Hematopoietic multipotent progenitor cell treated with erythropoietin and hydrocortisone succinate and interleukin-3 and kit ligand, for 15 days (in vitro differentiated cells): ENCODE measurements at places on chromosomes 1 and 21.

GRCh38 chr1:84116558-84116957 is 27.5 kb upstream of the PRKACB start:
- DNase-seq: no peak

DNA sequence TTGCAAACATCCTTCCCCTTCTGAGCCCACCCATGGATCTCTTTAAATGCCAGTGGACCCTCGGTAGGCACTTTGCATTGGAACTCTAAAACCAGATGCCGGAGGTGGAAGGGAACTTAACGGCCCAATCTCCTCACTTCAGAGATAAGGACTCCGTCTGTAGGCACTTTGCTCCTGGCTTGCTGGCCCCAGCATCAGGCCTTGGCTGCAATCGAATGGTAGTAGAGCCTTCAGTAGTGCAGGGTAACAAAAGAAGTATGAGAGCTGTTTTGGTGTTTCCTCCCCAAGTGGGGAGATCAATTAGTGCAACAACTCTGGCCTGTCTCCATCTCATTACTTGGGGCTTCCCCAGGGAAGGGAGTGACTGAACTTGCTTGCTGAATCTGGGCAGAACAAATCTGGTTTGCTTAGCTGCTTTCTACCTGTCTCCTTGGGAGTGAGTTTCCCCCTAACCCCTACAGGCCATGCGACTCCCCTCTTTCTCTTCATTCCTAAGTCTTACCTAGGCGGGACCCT is 70.8 kb downstream of the TENT5C start:
- no peak for DNase-seq

- DNase-seq: no peak
Observed at GRCh38 chr1:3548156-3548893, 63.0 kb downstream of the MEGF6 start.

- no peak for DNase-seq
Observed at GRCh38 chr1:10242811-10243210, 32.4 kb downstream of the KIF1B start.

GRCh38 chr1:179968284-179968993 is 13.8 kb downstream of the CEP350 start:
- DNase-seq: no peak

DNA sequence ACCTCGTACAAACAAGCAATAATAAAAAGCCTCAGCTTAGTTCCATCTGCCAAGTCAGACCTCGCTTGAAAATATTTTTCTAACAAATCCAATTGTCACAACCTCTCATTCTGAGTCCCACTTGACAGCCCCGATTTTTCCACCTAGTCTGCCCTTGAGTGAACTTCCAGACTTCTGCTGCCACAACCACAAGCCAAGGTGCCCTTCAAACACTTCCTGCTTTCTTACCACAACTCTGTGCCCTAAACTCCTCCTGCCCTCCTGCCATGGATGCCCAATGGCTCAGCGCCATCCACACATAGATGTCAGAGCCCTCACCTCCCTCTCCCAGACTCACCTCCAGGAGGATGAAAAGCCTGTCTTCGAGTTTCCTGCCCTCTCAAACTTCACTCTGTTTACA is 3.9 kb downstream of the TMPRSS2 start:
- DNase-seq: no peak

- DNase-seq: no peak
Observed at GRCh38 chr1:211711315-211711705, 35.9 kb upstream of the NEK2 start.

- no peak for DNase-seq
Observed at GRCh38 chr1:156443286-156443685, 57.3 kb downstream of the MEF2D start.

- DNase-seq: no peak
Observed at GRCh38 chr1:231494439-231495110, 33.9 kb upstream of the TSNAX start.

- no peak for DNase-seq
Observed at GRCh38 chr21:41622831-41623548, 115.0 kb upstream of the TMPRSS2 start.

GRCh38 chr1:209756615-209757445 is 977 bp downstream of the TRAF3IP3 start:
- no peak for DNase-seq

DNA sequence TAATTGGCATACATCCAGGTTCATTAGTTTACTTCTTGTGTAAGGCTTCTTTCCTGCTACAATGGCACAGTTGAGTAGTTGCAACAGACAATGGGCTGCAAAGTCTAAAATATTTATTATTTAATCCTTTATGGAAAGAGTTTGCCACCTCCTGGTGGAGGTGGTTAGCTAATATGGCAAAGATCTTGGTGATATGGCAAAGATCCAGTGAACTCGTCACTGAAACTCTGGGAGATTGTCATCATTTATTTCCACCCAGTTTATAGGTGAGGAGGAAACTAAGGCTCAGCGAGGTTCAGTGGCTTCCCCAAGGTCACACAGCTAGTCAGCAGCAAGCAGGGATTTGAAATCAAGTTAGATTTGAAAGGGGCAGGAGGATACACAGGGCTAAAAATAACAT is 16.1 kb upstream of the IFFO2 start:
- DNase-seq: no peak

- no peak for DNase-seq
Observed at GRCh38 chr1:169576935-169577331, 9.3 kb downstream of the F5 start.

DNA sequence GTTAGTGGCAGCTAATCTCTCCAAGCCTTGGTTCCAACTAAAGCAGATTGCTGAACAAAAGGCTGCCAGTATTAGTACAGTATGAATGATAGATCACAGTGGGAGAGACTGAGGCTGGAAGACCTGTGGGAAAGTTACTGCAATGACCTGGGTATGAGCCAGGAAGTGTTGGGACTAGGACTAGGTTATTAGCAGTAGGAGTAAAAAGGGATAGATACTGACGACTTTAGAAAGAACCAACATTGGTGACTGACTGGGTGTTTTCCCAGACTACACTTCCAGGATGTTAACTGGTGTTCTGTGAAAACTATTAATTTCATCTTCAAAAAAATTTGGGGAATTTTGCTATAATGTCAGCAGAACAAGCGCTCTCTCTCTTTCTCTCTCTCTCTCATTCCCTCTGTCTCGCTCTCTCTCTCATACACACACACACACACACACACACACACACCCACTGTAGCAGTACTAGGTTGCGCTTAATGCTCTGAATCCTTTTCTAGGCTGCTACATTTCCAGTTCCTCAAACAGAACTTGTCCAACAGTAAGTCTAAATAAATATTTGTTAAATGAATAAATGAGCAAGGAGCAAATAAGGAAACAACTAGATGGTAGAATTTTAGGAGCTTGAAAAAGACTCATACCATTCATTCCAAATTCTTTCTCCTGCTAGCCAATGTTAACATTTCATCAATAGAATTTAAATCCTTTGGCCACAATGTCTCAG is 47.6 kb upstream of the RGS8 start:
- DNase-seq: no peak

GRCh38 chr21:43006874-43007208 is 32.5 kb downstream of the PKNOX1 start:
- DNase-seq: no peak

GRCh38 chr1:32733582-32734321 is 31.2 kb upstream of the SYNC start:
- peak; percentile 1 for DNase-seq

DNA sequence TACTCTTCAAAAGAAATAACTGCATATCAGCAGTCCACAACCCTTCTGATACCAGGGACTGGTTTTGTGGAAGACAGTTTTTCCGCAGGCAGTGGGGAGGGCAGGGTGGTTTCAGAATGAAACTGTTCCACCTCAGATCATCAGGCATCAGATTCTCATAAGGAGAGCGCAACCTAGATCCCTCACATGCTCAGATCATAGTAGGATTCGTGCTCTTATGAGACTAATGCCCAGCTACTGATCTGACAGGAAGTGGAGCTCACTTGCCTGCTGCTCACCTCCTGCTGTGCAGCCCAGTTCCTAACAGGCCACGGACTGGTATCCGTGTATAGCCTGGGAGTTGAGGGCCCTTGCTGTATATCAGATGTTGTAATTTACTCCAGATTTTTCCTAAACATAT is 11.5 kb downstream of the RO60 start:
- DNase-seq: peak; percentile 25

GRCh38 chr1:147351140-147351835 is 108.8 kb downstream of the CHD1L start:
- no peak for DNase-seq

GRCh38 chr1:30256911-30257310 is 466.5 kb downstream of the MATN1 start:
- no peak for DNase-seq

GRCh38 chr1:203622486-203622885 is 4.1 kb upstream of the ATP2B4 start:
- no peak for DNase-seq

DNA sequence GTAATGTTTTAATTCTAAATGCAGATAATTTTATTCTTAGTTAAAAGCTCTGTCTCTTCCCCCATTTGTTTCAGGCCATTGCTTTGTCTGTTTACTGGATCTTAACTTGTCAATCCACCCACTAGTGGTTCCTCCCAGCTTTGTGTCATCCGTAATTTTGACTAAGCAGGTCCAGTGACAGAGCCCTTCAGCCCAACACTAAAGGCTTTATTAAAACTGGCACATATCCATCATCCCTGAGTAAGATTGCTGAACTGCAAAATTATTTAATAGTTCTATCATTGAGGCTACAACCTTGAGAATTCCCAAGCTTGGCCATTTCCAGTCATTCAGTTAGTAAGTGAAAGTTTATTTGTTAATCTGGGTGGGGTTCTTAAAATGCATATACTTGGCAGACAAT is 96.7 kb downstream of the NGF start:
- DNase-seq: no peak

DNA sequence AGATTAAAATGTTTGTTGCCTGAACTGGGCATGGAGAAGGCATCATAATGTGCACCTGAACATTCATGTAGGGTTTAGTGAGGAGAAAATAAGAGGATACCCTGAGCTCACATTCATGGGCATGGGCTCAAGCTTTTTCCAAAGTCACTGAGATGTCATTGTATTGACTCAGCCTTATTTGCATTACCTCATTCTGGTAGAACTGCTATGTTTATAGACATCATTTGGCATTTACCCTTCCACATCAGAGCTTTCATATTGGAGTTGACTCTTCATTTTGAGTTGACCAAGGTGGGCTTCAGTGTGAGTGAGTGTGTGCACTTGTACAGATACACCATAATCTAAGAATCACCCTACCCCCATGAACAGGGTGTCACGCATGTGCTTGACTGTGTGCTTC is 143.2 kb downstream of the PBX1 start:
- DNase-seq: no peak

DNA sequence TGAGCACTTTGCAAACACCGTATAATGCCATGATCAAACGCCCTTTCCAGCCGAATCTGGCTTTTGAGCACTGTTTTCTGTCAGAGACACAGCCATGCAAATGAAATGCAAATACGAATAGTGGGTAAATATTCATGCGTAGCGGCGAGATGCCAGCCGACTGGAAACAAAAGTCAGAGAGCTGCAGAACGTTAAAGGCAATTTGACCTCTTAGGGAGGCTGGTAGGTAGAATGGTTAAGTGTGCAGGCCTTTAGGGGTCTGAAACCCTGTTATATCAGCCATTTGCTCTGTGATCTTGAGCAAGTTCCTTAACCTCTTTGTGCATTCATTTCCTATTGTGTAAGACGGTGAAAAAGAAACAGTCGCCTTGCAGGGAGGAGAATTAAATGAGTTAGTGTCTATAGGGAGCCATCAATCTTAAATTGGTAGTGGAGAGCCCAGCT is 6.5 kb upstream of the SDHB start:
- no peak for DNase-seq

DNA sequence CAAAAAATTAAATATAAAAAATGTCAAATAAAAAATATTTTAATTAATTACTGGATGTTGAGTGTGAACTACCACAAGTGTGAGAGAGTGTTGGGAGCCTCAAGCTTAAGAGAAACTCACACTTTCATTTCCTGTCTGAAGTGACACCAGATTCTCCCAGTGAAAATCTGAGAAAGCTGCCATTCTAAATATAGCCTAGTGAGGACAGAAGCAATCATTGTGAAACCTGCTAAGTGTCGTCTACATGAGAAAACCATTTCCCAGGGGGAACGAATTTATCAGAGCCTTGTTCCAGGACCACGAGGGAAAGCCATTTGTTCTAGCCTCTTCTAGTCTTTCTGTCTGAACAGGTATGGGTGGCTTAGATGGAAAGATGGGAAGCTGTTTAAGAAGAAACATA is 329.3 kb upstream of the PRMT6 start:
- DNase-seq: no peak

DNA sequence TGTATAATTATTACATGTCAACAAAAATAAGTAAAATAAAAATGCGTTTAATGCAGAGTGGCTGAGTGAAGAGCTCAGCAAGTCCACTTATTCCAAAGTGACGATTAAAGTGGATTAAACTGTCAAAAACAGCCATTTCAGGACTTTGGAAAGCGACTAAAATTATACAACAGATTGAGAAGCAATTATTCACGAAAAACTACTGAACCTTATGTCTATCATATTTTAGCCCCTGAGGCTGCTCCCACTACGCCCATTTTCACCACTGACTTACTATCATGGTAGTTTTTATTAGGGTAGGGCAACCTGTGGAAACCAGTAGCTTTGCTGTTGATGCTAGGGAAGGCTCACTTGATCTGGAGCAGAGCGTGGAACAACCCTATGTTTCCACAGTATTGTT is 114.3 kb upstream of the GPR52 start:
- no peak for DNase-seq
